ENCODE measurements at places on chromosomes 3 and 15. TPM values are rescaled to one million over a fixed set of nuclear protein-coding genes. Genes with fewer than 3 reads are reported as not detected.

SLCO2A1 gene
- total RNA-seq = 18.0 TPM

SCG3 gene
- total RNA-seq = not detected

ITIH3 gene
- total RNA-seq = 0.55 TPM

IL12A gene
- 0.60 TPM for total RNA-seq

ILDR1 gene
- total RNA-seq = 0.33 TPM

Measured in left ventricle myocardium inferior (tissue), 1 donor.